Osteocyte (in vitro differentiated cells): ENCODE measurements at places on chromosomes 6 and 20. TPM values are rescaled to one million over a fixed set of nuclear protein-coding genes. Genes with fewer than 3 reads are reported as not detected.

Gene RSPH9
- total RNA-seq: 0.16 and 0.26 TPM in 2 replicates

Gene CUTA
- 302 and 325 TPM in 2 replicates for total RNA-seq

Gene CST4
- total RNA-seq: not detected in 2 replicates

Gene TMEM14A
- 20.4 and 21.5 TPM in 2 replicates for total RNA-seq

Gene SYCP2L
- total RNA-seq: 4.3 and 7.1 TPM in 2 replicates

Gene EGFL8
- 21.4 and 22.8 TPM in 2 replicates for total RNA-seq

Gene CCM2L
- not detected in 2 replicates for total RNA-seq
